Hypothalamus (tissue), 51 donors: ENCODE measurements at places on chromosomes 3 and 15.

DNA sequence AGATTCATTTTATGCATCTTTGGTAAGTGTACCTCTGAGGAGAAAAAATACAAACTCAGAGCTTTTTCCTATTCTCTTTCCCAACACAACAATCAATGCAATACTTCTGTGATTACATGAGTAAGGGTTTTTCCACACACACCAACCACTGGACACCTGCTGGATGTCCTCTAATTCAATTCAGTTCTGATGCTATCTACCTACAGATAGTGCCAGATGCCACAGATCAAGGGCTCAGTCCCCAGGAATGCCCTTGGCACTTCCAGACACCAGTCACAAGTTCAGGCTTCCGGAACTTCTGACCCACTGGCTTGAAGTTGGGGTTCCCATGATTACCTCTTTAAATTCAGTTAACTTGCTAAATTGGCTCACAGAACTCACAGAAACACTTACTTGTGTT lies 511.5 kb downstream of the AGBL1 start:
- DNase-seq = no peak

- no peak for DNase-seq
These were observed 335.8 kb upstream of the THRB start for GRCh38 chr3:24830230-24831152.

- DNase-seq = no peak
These were observed 10.6 kb upstream of the TNIK start for GRCh38 chr3:171470714-171471227.

- DNase-seq = no peak
These were observed 352 bp downstream of the CHRD start for GRCh38 chr3:184380185-184380626.

GRCh38 chr3:81891055-81891895 lies 129.8 kb upstream of the GBE1 start:
- no peak for DNase-seq

GRCh38 chr3:37703626-37704025 lies 158.1 kb upstream of the CTDSPL start:
- no peak for DNase-seq

DNA sequence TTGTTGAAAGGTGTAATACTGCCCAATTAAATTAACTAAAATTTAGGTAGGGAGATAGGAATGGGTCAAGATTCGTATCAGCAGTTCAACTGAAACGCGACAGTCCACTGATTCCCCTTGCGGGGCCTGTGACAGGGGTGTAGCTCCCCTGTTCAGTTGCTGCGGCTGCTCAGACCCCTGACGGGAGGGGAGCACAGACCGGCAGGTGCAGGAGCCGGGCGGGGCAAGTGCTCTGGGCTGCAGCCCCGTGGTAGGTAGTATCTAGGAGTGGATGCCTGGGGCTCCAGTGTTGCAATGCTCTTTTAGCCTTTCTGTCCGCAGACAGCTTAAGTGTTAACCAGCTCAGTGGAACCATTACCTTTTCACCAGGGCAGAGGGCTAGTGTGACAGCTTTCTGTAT lies 164.9 kb downstream of the ROBO2 start:
- no peak for DNase-seq

- no peak for DNase-seq
These were observed 278.4 kb downstream of the UACA start for GRCh38 chr15:70484993-70485392.

DNA sequence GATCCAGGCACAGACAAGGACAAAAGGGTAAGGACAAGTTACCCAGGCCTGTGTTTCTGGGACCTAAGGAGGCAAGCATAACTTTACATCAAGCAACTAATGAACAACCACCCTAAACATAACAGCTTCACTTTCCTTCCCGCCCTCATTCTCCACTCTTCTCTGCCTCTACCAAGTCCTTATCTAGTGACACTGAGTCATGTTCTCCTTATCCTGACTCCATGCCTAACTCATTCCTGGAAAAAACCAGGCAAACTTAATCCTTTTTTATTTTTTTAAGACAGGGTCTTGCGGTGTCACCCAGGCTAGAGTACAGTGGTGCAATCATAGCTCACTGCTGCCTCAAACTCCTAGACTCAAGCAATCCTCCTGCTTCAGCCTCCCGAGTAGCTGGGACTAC lies 44.5 kb downstream of the TMEM44 start:
- no peak for DNase-seq

GRCh38 chr3:107241217-107241616 lies 136.0 kb upstream of the CCDC54 start:
- DNase-seq = no peak

GRCh38 chr15:41408234-41408641 lies 5.9 kb upstream of the NDUFAF1 start:
- DNase-seq = no peak

DNA sequence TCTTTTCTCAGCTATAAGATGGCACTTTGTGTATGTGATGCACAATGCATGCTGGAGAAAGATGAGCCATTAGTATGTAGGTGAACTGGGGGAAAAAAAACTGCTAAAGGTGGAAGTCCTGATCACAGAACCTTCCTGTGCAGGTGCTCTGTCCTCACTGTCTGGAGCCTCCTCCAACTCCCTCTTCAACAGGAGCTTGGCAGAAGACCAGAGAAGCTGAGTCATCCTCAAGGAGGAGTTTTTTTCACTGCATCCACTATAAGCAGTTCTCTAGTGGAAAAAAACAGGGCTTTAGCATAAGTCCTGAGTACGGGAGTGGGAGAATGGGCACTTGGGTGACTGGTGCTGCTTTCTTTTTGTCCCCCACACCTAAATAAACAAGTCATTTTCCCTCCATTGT lies 168.4 kb upstream of the CADPS start:
- DNase-seq = no peak
